ENCODE measurements at places on chromosomes 5 and 9.
A peak's percentile ranks its signal among the peaks of the same experiment; 100 is the strongest.

GRCh38 chr5:117347280-117347679, 772.7 kb upstream of the SEMA6A start:
- DNase-seq = no peak

- no peak for DNase-seq
Measured at GRCh38 chr9:130770679-130771442, 64.2 kb upstream of the ABL1 start.

DNA sequence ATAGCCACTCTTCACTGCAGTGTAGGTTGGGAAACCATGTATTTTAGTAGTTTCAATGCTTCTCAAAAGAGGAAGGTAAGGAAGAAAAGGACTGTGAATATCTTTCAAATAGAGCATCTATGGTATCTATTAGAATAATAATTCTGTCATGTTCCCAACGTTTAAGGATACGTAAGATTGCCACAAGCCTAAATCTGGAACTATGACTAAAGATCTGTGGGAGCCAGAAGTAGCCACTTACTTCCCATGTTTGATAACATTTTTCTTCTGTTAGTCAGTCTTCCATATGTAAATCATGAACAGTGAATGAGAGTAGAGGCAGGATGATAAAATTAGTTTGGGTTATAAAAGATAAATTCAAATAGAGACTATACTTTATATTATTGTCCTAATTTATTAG, 16.3 kb upstream of the MROH2B start:
- DNase-seq = no peak

- no peak for DNase-seq
Measured at GRCh38 chr9:135350003-135350315, 129.6 kb upstream of the PPP1R26 start.

GRCh38 chr5:169390265-169390664, 89.3 kb upstream of the SLIT3 start:
- no peak for DNase-seq

- DNase-seq = no peak
Measured at GRCh38 chr5:43348207-43348606, 35.0 kb upstream of the HMGCS1 start.

- peak; percentile 33 for DNase-seq
Measured at GRCh38 chr5:136133222-136133921, 727 bp downstream of the SMAD5 start.

DNA sequence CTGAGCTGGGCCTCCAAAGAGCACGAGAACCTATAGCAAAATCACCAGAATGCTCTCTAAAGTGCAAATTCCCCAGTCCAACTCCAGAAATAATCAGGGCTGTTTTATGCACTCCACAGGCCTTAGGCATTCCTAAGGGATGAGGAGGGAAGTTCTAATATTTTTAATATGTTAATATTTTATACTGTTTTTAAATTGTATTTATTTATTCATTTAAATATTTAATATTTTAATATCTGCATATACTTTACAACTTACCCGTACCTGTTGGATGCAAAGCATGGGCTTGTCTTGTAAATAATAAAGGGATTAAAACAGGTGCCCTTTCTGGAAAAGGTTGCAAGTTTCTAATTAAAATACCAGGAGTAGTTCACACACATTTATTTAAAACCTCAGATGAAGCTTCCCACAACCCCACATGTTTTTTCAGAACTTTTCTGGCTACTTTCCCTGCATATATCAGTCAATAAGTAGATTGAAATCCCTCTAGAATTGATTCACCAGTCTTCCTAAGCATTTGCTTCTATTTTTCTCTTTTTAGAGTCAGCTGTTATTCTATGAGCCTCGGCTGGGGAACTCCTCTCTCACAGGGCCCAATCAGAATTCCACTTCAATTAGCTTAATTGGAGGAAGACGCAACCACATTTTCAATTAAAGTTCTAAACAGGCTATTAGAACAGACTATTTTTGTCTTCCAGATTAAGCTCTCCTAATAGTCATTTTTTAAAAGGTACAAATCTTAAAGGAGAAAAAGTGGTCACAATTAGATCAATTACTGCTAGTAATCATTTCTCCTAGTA, 140.8 kb downstream of the CDH6 start:
- no peak for DNase-seq

DNA sequence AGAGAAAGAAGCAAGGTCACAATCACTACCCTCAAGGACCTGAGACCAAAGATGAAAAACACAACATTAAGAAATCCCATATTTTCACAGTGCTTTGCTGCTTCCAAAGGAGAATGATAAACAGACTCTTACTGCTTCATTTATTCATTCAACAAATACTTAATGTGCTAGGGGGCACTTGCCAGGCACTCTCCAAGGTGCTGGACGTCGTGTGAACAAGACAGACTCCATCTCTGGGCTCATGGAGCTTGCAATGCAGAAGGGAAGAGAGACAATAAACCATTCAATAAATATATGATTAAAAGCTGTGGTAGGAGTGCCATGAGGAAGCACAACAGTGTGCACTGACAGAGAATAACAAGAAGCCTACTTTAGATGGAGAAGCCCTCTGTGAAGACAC, 327.7 kb downstream of the CDK5RAP2 start:
- DNase-seq = no peak

DNA sequence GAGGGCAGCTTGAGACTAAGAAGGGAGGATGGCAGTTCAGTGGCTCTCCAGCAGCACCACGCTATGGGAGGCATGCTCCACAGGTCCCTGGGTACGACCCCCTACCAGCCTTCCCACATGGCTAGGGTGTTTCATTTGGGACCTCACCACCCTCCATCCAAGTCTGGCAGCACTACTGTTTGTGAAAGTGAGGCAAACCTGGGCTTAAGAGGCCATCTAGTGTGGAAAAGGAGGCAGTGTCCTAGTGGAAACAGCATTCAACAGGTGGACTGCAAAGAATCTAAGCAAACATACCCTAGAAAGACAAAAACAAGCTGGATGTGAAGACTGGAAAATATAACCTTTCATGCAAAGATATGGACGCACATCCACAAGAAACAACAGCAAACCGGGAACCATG, 4.8 kb upstream of the C5orf47 start:
- no peak for DNase-seq

DNA sequence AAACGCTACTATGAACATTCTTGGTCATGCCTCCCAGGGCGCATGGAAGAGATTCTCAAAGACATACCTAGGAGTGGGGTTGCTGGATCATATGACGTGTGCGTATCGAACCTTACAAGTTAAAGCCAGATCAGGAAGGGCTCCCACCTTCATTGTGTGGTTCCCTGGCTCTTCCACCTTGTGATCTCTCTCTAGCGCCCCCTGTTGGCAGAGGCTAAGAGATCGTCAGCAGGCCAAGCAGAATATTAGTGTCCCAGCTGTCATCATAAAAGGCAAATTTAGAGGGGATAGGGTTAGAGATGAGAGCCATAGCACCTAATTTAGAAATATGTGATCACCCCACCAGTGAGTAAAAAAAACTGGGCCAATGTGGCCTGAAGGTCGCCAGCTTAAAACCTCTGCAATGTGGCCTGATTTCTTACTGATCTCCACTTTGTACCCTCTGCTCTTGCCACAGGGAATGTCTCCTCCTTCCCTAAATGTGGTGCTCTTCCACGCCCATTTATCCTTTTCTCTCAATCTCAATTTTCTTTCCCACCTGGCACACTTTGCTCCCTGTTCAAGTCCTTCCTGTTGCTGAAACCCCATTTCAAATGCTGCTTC, 91.7 kb upstream of the SHB start:
- DNase-seq = peak; percentile 43

- DNase-seq = no peak
Measured at GRCh38 chr9:128723352-128723865, 518 bp downstream of the ZDHHC12 start.

GRCh38 chr9:119968836-119969707, 599.8 kb upstream of the BRINP1 start:
- peak; percentile 22 for DNase-seq

DNA sequence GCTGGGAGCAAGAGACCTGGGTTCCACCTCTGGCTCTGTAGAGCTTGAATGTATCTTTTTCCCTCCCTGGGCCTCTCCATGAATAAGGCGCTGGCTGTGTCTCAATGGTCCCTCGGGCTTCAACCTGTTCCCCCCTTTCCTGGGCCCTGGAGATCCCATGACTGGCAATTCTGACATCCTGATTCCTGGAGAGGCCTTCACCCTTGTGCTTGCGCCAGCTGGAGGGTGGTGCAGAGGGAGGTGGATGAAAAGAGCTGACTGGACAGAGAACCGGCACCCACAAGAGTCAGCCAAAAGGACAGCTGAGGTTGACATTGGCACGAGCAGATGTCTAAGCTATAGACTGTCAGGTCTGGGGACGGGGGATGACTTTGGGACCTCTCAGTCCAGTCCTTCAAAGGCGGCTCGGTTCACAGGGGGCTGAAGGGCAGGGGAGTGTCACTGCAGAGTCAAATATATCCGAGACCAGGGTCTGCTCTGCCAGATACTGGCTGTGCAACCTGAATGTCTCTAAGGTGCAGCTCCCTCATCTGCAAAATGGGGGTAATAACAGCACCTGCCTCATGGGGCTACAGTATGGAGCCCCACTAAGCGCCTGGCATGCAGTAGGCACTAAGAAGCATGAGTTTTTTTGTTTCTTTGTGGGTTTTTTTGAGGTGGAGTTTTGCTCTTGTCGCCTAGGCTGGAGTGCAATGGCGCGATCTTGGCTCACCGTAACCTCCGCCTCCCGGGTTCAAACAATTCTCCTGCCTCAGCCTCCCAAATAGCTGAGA, 13.8 kb downstream of the DNM1 start:
- no peak for DNase-seq

- DNase-seq = no peak
Measured at GRCh38 chr5:53127107-53127506, 17.6 kb upstream of the MOCS2 start.

GRCh38 chr5:152171888-152172287, 233.2 kb downstream of the NMUR2 start:
- no peak for DNase-seq

- DNase-seq = no peak
Measured at GRCh38 chr9:35557320-35557719, 47.7 kb upstream of the TESK1 start.

DNA sequence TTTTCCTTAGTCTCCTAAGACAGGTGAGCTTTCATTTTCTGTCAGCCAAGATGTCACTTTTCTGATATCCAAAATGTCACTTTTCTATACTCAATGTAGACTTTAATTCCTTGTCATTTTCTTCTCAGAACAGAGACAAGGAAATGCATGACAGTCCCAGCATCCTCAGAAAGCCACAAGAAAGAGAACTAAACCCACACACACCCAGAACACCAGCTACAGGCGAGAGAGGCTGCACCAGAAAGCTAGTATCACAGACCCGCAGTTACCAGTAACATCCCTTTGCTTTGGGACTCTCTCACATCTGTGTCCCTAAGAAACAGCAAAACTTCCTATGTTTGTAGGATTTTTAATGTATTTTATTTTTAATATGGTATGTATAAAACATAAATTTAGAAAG, 17.1 kb downstream of the TRMO start:
- no peak for DNase-seq

DNA sequence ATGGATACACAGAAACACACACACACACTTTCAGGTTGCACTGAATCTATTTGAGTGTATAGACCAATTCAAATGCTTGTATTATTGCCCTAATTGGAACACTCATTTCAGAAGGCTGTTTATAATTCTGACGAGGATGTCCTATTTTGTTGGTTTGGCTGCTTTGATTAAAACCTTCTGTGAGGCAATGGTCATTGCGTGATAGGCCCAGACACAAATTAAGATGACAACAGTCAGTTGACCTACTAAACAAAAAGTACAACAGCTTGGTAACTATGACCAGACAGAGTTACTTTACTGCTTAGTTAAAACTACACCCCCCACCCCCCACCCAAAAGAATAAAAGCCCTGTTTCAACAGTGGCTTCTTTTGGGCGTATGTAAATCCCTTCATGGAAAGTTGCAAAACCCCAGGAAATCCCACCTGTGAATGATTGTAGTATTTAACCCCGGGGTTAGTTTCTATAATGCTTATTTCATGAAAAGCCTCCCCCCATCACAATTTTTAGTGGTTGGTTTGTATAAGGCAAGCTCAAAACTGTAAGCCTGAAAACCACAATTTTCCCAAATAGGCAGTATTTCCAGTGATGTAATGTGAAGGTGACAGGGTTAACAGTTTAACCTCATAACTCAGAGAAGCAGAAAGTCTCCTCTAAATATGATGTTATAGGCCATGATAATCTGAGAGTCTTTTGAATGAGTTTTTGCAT, 340.8 kb downstream of the FGF10 start:
- peak; percentile 19 for DNase-seq

DNA sequence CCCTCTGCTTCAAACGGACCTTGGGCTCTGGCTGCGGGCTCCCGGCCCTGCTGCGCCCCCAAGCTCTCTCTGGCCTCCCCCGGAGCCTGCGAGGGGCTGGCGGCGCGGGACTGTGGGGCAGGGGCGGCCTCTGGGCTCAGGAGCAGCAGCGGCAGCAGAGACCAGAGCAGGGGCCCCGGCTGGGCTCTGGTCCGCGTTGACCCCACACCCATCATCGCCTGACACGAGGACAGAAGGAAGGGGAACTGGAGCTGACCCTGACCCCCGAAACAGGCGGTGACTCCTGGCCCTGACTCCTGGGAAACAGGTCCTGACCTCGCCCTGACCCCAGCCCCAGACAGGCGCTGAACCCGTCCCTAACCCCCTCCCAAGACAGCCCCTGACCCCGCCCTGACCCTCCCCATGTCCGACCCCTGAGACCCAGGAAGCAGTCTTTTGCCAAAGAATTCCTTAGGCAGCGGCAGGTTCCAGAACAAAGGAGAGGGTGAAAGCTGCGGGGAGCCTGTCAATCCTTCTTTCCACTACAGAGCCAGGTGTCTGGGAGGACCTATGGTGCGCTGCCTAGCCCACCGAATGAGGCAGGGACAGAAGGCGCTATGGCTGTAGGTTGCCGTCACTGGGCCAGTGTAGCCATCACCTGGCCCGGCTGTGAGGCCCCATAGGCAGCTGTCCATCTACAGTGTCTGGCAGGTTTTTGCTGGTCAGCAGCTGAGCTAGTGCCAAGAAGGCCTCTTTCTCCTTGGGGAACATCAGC, 74.7 kb upstream of the SPTLC1 start:
- no peak for DNase-seq

DNA sequence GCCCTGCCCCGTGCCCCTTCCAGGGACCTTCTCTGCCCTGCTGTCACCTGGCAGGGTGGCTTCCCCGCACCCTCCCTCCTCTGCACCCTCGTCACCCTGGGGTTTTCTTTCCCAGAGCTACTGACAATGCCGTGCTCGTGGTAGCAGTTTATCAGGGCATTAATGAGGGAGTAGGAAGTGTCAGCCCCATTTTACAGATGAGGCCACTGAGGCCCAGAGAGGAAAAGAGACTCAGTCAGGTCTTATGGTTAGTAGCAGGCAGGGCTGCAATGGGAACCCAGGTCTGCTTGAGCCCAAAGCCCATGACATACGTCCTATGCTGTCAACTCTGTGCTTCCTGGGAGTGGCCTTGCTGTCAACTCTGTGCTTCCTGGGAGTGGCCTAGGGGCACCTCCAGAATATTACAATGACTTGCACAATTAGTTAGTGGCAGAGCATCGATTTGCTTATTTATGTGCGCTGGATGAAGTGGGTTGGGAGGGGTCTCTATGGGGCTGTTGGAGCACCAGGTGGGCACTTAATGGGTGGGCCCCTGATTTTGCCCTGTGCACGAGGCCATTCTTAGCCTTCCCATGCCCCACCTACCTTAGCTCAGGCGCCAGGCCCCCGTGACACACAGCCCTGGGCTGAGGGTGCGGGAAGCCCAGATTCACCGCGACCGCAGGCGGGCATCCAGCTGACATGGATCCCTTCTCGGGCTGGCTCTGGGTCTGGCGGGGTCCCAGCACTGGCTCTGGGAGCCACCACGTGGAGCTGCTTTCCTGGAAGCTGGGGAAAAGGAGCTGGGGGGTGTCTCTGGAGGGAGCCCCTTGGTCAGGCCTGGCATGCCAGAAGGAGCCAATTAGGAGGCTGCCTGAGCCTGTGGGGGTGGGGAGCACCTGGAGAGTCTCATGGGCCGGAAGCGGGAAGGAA, 82.0 kb upstream of the ORM1 start:
- DNase-seq = no peak

- no peak for DNase-seq
Measured at GRCh38 chr9:89791754-89792153, 186.9 kb downstream of the GADD45G start.
